Omental fat pad (tissue), 4 donors: ENCODE measurements at places on chromosomes 5 and 9. TPM values are rescaled to one million over a fixed set of nuclear protein-coding genes. Genes with fewer than 3 reads are reported as not detected.

The RANBP3L gene
- 2.0 TPM for total RNA-seq

The GABRA1 gene
- total RNA-seq, result not detected

The CDKN2B-AS1 gene
- 0.93 TPM for total RNA-seq

The STPG3 gene
- 0.56 TPM for total RNA-seq

The ANKRD31 gene
- 0.79 TPM for total RNA-seq

The SPATA31C1 gene
- not detected for total RNA-seq

The IL4 gene
- not detected for total RNA-seq
